Upper lobe of right lung (tissue), 1 donor: ENCODE measurements at places on chromosomes 5 and 9. TPM values are rescaled to one million over a fixed set of nuclear protein-coding genes. Genes with fewer than 3 reads are reported as not detected.

GRCh38 chr5:174698156-174698555 lies 26.2 kb upstream of the MSX2 start:
- H3K4me1 ChIP-seq = no peaks in the 10 kb centered on the region
- no peaks in the 10 kb centered on the region for H3K36me3 ChIP-seq
- H3K4me3 ChIP-seq = no peak overlapping the region
- peaks cover 28% of the 10 kb centered on the region for H3K27me3 ChIP-seq
- DNase-seq = no peak

DNA sequence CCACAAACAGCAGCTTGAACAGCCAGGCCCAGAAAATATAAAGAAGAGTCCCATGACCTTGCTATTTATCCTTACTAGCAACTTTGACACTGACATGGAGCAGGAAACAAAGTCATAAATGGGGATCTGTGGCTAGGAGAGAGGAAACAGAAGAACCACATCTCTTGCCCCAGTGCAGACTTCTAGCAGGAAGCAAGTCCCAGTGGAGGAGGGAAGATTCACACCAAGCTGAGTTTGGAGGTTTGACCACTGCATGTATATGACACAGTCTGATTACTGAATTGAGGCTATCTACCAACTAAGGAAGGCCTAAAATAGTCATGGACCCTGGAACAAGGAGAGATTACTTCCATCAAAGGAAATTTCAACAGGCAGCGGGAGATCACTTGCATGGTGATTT lies 51.4 kb downstream of the CDH6 start:
- no peak for DNase-seq
- no peaks in the 10 kb centered on the region for H3K4me1 ChIP-seq
- H3K27me3 ChIP-seq = no peaks in the 10 kb centered on the region

DNA sequence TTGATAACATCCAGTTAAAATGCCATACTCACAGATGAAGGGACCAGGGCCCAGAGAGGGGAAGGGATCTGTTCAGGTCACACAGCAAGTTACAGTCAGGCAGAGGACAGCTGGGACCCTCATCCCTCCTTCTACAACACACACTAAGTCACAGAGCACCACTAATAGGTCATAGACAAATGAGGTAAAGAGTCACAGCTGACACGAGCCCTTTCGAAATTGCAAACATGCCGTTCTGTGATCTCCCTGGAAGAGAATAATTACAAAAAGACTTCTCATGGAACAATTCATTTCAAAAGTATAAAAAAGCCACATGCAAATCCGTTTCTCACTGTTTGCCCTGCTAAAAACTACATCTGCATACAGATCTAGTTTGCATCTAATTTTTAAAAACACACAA lies 15.5 kb downstream of the IGFBPL1 start:
- no peaks in the 10 kb centered on the region for H3K4me1 ChIP-seq
- DNase-seq = no peak
- H3K4me3 ChIP-seq = no peak overlapping the region
- no peaks in the 10 kb centered on the region for H3K36me3 ChIP-seq
- peaks cover 14% of the 10 kb centered on the region for H3K27me3 ChIP-seq

Gene CDKN2B-AS1
- 2.3 TPM for total RNA-seq

DNA sequence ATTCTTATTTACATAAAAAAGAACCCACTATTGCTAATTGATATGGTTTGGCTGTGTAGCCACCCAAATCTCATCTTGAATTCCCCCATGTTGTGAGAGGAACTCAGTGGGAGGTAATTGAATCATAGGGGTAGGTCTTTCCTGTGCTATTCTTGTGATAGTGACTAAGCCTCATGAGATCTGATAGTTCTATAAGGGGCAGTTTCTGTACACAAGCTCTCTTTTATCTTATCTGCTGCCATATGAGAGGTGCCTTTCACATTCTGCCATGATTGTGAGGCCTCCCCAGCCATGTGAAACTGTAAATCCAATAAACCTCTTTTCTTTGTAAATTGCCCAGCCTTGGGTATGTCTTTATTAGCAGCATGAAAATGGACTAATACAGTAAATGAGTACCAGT lies 58.2 kb upstream of the PRR16 start:
- DNase-seq = no peak
- H3K4me1 ChIP-seq = no peaks in the 10 kb centered on the region
- no peak overlapping the region for H3K27ac ChIP-seq
- no peaks in the 10 kb centered on the region for H3K36me3 ChIP-seq
- H3K4me3 ChIP-seq = no peak overlapping the region
- no peaks in the 10 kb centered on the region for H3K27me3 ChIP-seq

- H3K27ac ChIP-seq = no peak overlapping the region
- no peaks in the 10 kb centered on the region for H3K4me1 ChIP-seq
- no peaks in the 10 kb centered on the region for H3K27me3 ChIP-seq
- DNase-seq = no peak
Measured at GRCh38 chr5:122465031-122465577, 153.1 kb downstream of the SNCAIP start.

DNA sequence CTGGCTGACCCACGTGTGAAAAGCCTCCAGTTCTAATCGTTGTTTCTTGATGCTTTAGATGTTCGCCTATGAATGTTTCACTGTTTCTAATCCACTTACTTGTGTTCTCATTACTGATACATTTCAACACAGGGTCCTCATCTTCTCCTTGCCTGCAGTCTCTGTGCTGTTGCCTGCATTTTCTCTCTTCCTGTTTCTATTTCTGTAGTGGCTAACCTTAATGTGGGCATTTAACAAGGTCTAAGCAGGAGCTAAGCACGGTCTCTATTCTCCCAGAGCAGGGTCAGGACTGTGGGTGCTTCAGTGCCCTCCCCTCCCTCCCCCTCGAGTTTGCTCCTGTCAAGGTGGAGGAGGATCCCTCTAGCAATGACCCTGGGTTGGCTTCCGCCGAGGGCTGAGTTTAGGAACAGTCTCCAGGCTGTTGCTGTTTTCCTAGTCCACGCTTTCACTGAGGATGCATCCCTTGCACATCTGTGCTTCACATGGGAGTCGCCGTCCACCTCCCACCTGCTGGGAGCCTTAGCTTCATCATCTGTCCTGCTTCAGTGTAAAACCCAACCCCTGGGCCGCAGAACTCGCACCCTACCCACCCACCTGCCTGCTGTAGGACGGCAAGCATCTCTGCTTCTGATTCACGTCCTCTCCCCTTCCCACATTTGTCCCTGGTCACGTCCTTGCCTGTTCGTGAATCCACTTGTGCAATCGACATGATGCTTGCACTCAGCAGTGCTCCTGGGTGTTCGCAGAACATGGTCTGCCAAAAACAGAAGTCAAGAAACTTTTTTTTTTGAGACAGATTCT lies 2.4 kb upstream of the EXOC3 start:
- no peak overlapping the region for H3K27ac ChIP-seq
- H3K27me3 ChIP-seq = no peaks in the 10 kb centered on the region
- no peaks in the 10 kb centered on the region for H3K36me3 ChIP-seq
- DNase-seq = no peak

GRCh38 chr9:19994296-19994695 lies 205.5 kb upstream of the SLC24A2 start:
- no peaks in the 10 kb centered on the region for H3K27me3 ChIP-seq
- H3K4me1 ChIP-seq = no peaks in the 10 kb centered on the region
- H3K36me3 ChIP-seq = no peaks in the 10 kb centered on the region
- H3K4me3 ChIP-seq = no peak overlapping the region
- DNase-seq = no peak

Gene STOML2
- 59.4 TPM for total RNA-seq
